ENCODE measurements at places on chromosomes 2 and 18. TPM values are rescaled to one million over a fixed set of nuclear protein-coding genes. Genes with fewer than 3 reads are reported as not detected.
A peak's percentile ranks its signal among the peaks of the same experiment; 100 is the strongest.

The SAG gene
- not detected for total RNA-seq

The GAL3ST2 gene
- total RNA-seq, result not detected

The CSRNP3 gene
- not detected for total RNA-seq

DNA sequence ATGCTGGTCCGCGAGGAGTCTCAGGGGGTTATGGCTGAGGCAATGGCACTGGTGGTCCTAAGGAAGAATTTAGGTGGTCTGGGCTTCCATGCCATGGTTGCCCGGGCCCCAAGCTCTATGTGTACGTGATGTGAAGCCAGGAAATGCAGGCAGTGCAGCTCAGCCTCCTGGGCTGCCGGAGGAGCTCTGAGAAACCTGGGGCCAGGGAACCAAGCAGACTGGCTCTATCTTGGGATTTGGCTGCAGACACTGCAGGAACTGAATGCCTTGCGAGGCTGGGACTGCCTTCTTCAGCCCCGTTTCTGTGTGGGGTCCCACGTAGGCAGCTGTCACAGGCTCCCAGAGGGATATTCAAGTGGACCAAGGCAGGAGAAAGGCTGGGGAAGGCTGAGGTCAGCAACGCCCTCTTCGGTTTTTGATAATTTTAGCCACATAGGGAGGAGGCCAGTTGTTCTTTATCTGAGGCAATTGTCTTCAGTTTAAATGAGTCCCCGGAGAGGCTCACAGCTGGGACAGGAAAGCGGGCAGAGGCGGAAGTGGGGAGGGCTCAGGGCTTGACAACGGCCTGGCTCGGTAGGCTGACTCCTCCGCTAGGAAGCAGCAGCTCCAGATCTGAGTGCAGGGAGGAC is 77.7 kb downstream of the RHOB start:
- no peak for DNase-seq

DNA sequence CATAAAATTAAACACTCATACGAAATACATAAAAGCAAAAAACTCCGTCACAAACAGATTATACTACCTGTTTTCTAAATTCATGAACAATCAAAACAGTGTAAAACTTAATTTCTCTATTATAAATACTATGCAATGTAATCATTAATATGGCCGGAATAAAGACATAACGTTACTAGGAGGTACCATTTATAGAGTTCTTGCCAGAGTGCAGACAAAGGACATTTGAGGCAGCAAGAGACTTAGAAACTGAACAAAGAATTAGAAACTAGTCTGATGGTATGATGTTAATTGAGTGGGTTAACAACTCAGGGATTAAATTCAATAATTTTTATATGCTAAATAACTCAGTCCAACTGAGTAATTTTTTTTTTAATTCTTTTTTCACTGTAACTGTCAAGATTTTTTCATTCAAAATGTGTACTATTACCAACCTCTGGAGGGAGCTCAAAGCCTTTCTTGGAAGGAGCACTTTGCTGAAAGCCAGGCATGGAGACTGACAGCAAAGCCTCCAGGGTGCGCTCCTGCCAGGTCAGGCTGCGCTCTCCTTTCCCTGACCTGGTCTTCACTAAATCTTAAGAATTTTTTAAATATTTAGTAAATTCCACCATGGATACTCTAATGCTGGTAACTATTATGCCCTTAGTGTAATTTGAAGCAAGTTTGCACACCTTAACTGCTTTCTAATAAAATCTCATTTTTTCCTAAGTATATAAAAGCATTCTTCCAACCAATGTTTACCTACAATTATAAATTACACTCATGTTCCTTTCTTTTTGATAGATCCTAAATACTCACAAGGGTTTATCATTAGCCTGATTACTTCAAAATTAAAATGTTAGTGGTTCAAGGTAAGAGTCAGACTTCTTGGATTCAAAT is 34.1 kb downstream of the WDR35 start:
- peak; percentile 80 for DNase-seq

GRCh38 chr2:62831729-62832128 is 126.2 kb downstream of the EHBP1 start:
- DNase-seq, result no peak
